CD8-positive, alpha-beta T cell (primary cell): ENCODE measurements at places on chromosomes 5 and 9.

GRCh38 chr5:115209279-115209678 lies 39.6 kb upstream of the TRIM36 start:
- DNase-seq, result peak; percentile 1

- DNase-seq, result no peak
Measured at GRCh38 chr5:52774005-52774410, 13.7 kb upstream of the ITGA1 start.

- no peak for DNase-seq
Measured at GRCh38 chr5:162995568-162995967, 441.8 kb upstream of the CCNG1 start.

GRCh38 chr5:137199966-137200365 lies 299.2 kb downstream of the SPOCK1 start:
- DNase-seq, result no peak

DNA sequence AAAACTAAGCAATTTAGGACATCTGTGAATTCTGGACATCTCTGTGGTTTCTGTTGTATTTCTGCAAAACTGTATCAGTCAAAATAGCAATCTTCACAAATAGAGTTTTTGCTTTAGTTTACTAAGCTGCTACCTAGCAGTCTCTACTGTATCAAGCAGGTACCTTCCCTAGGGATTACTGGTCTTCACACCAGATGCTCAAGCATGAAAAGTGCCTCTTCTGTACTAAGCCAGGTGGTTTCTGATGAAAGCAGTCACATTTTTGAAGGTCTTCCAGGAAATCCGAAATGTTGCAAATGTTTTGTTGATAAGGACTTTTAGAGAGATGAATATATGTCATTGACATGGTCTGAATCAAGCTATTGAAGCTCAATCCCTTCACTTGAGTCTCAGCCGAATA lies 540.0 kb downstream of the KCTD16 start:
- DNase-seq, result no peak

GRCh38 chr9:97735070-97735600 lies 38.0 kb upstream of the XPA start:
- no peak for DNase-seq

DNA sequence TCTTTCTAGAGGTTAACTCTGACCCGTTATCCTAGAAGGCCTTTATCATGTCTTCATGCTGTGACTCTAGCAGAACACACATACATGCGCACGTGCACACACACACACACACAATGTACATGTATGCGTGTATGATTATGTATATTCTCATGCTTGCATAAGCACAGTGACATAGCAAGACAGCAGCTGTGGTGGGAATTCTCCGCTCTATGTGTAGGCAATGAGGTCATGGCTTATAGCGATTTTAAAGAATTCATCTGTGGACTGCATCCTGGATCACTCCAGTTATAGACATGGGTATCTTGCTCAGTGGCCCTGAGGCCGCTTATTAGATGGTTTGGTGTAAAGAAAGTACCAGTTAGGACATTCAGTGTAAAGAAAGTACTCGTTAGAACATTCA lies 106.2 kb downstream of the FBXL7 start:
- no peak for DNase-seq

GRCh38 chr5:132459031-132459982 lies 31.3 kb downstream of the IRF1 start:
- no peak for DNase-seq

GRCh38 chr5:160039810-160040470 lies 31.0 kb downstream of the TTC1 start:
- DNase-seq, result no peak

GRCh38 chr9:7086389-7086788 lies 328.6 kb downstream of the KDM4C start:
- DNase-seq, result no peak

GRCh38 chr9:21993893-21994555 lies at the start of gene CDKN2A:
Gene CDKN2A (minus strand): TSS chr9:21994392.
- no peak for DNase-seq

DNA sequence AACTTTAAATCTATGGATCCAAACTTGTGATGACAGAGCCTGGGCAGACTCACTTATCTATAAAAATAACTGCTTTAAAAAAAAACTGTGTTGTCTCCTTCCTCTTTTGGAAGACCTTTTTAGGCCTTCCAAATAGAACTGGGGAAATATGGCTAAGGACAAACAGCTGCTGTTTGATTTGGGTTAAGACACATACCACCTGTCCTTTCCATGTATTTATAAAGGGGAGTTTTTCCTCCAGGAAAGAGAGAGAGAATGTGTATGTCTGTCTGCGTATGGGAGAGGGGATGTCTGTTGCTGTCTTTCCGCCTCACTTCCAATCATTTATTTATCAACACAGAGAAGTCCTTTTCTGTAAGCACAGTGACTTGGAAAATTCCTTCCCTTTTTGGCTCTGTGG lies 2.8 kb downstream of the ARHGEF37 start:
- no peak for DNase-seq

DNA sequence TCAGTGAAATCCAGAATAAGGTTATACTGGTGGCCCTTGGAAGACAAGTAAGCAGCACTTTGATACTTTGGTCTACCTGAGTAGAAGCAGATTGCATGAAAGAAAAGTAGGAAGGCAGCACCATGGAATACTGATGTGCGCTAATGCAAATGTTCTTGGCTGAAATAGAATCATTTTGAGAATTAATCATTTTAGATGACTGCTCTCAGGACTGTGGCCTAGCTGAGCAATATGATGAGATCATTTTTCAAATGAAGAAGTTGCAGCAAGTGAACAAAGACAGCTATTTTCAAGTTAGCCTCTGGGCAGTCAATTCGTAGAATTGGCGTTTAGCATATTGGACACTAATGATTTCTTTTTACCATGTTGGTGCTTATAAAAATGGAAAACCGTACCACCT lies 483.5 kb downstream of the TMEM232 start:
- DNase-seq, result no peak

- no peak for DNase-seq
Measured at GRCh38 chr9:116798521-116798920, 111.4 kb downstream of the TRIM32 start.

DNA sequence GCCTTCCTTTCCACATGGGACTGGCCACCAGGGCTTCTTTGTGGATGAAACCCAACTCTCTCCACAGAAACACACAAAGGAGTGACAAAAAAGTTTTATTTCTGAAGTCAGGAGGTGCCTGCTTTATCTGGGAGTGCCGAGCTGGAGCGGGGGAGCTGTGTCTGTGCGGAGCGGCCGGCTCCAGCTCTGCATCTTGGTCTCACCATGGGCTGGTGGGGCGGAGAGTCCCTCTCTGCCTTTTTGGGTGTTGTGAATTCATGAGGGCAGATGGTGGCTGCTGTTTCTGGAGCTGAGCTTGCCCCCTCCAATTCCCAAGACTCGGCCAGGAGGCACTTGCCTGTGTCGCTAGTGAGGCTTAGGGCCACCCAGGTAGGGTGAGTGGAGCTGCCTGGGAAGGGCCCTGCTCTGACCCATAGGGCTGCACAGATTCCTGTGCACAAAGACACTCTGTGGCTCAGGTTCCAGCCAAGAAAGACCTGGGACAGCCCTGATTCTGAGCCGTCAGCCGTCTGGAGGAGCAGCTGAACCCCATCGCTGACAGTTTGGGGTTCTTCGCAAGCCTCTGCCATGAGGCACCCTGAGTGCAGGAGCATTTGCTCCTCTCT lies 1.4 kb downstream of the DBH start:
- DNase-seq, result no peak
